Activated CD4-positive, alpha-beta memory T cell treated with anti-CD3 and anti-CD28 coated beads, Interleukin-2, amount 10 ng/mL, durations not matched to agents 7 days and 5 days (primary cell): ENCODE measurements at places on chromosomes 3 and 15. TPM values are rescaled to one million over a fixed set of nuclear protein-coding genes. Genes with fewer than 3 reads are reported as not detected.

- H3K4me1 ChIP-seq: no peaks in the 10 kb centered on the region
- DNase-seq: no peak
- H3K27ac ChIP-seq: no peak overlapping the region
- H3K27me3 ChIP-seq: no peaks in the 10 kb centered on the region
- no peak overlapping the region for H3K4me3 ChIP-seq
These were observed 563.5 kb downstream of the PDCD6IP start for GRCh38 chr3:34361921-34362320.

DNA sequence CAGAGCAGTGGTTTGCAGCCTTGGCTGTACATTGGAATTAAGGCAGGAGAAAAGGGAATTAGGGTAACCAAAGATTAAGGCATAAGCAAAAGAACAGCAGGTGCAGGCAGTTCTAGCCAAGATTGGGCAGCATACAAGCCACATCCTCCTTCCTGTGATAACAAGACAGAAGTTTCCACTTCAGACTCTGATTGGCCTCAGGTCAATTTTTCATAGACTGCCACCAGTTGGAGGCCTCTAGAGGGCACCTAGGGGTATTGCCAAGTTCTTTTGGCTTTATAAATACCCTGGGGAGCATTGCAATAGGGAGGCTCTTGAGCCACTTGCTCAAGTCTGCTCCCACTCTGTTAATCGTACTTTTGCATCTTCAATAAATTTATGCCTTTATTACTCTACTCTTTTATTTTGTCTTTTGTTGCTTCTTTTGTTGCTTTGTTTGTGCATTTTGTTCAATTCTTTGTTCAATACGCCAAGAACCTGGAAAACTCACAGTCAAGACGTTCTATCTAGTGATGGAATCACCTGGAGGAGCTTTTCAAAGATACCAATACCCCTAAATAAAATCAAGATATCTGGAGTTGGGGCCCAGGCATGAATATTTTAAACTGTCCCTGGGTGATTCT lies 32.2 kb upstream of the FMN1 start:
- peaks cover 1% of the 10 kb centered on the region for H3K27me3 ChIP-seq
- H3K4me1 ChIP-seq: peaks cover 11% of the 10 kb centered on the region
- H3K27ac ChIP-seq: no peak overlapping the region

DNA sequence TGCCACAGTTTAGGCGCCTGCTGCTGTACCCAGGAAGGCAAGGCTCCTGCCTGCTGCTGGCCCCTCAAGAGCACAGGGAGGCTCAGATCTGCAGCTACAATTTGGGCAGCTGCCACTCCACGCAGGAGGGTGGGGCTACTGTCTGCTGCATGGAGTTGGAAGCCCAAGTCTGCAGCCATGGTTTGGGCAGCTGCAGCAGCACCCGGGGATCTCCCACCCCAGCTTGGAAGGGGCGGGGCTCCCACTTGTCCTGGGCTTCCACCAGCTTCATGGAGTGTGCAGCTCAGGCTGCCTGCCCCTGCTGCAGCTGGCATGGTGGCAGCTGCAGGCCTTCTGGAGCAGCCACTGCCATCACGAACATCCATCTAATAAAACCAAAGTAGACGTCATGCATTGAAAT lies 512.9 kb downstream of the PYDC2 start:
- H3K36me3 ChIP-seq: no peaks in the 10 kb centered on the region
- H3K27ac ChIP-seq: no peak overlapping the region
- no peaks in the 10 kb centered on the region for H3K4me1 ChIP-seq
- no peak for DNase-seq

KBTBD13 gene
- not detected for total RNA-seq

- no peaks in the 10 kb centered on the region for H3K36me3 ChIP-seq
- no peak for DNase-seq
- peaks cover 2% of the 10 kb centered on the region for H3K27me3 ChIP-seq
- no peak overlapping the region for H3K27ac ChIP-seq
- no peak overlapping the region for H3K4me3 ChIP-seq
These were observed 16.1 kb upstream of the SLMAP start for GRCh38 chr3:57740027-57740426.

- H3K4me3 ChIP-seq: no peak overlapping the region
- H3K27ac ChIP-seq: no peak overlapping the region
- peaks cover 10% of the 10 kb centered on the region for H3K27me3 ChIP-seq
- peaks cover 19% of the 10 kb centered on the region for H3K4me1 ChIP-seq
- DNase-seq: no peak
- no peaks in the 10 kb centered on the region for H3K36me3 ChIP-seq
These were observed 3.4 kb downstream of the ZBTB47 start for GRCh38 chr3:42656680-42657610.
